HCT116 (cell line): ENCODE measurements at places on chromosomes 7 and 10. TPM values are rescaled to one million over a fixed set of nuclear protein-coding genes. Genes with fewer than 3 reads are reported as not detected.

GRCh38 chr7:9709216-9709615, 1264.5 kb upstream of the PHF14 start:
- DNase-seq: no peak

DNA sequence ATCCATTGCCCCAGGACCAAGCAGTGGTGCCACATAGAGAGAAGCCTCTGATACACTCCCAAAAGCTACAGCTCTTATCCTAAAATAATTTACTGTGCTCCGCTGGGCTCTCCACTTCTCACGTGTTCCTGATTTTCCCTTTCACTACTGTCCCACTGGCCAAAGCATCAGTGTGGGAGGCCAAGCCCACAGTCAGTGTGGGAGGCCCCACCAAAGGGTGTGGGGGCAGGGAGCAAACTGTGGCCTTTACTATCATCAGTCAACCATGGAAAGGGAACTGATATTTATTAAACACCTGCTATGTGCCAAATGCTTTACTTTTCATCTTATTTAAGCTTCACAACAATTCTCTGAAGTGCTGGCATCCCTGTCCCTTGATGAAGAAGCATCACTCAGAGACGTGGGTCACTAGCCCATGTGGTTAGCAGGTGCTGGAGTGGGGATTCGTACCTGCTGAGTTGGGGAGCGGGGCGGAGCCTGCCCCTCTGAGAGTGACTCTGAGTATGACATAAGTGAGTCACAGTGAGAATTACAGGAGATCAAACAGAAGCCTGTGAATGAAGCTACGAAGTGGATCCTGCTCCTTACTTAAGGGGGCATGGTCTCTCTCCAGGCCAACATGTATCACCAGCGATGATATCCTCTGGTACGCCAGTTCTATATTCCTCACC, 50.4 kb downstream of the PYROXD2 start:
- DNase-seq: no peak

Gene GPR26
- not detected for total RNA-seq

DNA sequence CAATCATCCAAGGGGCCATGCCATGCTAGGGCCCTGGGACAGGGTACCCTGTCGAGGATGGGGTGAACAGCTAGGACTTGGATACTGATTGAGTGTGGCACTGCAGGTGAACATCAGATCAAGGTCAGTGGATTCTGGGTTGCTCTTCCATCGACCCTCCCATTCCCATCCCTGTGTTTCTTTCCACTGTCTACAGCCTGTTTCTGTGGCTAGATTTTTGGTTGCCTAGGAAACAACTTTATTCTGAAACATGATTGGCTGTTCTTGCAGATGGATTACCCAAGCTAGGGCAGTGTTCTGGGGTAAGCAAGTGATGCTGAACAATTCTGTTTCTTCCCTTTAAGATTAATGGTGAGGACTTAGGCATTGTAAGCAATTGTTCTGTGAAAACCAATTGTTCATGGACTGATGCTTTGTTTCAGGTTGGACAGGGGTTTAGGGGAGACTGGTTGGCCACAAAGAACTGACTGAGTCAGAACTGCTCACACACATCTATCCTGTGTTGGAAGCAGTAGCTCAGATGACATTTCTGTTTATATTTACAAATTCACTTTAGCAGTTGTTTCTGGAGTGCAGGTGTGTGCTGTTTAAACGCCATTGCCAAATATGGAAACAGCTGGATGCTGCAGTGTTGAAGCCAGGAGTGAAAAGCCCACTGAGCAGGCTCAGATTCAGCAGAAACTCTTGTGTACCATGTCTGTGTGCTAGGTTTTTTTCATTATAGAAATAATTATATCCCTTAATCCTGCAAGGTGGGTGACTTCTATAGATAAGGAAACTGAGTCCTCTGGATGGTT, 102.3 kb upstream of the BTBD16 start:
- DNase-seq: no peak

DNA sequence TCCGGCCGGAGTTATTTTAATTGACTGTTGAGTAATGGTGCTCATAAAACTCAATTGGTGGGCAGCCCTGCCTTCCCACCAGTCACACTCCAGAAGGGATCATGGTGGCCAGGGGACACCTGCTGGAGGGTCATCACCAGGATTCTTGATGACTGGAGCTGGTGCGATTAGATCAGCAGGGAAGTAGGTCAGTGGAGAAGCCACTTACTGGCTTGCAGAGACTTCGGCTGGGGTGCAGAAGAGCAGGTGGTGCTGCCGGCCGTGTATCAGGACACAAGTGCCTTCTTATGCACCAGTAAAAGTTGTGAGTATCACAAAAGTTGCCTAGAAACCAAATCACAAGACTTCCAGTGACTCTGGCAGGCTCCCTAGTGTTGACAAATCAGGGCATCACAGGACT, 82.6 kb upstream of the CHCHD3 start:
- DNase-seq: no peak

Gene MAT1A
- 1.6 TPM for total RNA-seq

Gene IPMK
- 5.5 TPM for total RNA-seq

- DNase-seq: no peak
Measured at GRCh38 chr10:34290412-34291081, 524.5 kb downstream of the PARD3 start.

DNA sequence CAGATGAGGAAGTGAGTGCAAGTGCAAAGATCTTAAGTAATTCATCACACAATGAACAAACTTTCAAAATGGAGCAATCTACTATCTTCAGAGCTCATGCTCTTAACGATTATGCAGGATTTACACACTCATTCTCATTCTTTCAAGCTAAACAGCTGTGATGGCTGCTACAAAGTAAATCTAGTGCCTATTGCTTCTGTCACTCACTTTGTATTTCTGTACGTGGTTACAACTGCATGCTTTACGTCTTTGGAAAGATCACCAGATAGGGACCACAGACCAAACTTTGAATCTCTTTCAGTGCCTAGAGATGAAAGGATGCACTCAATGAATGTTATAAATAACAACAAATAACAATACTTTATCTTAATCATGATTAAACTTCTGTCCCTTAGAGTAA, 194.6 kb downstream of the MAGI2 start:
- DNase-seq: no peak

- DNase-seq: no peak
Measured at GRCh38 chr7:155874411-155874810, 62.1 kb upstream of the SHH start.
